ENCODE measurements at places on chromosomes 6 and 20. TPM values are rescaled to one million over a fixed set of nuclear protein-coding genes. Genes with fewer than 3 reads are reported as not detected.

Gene MYLK2
- under 0.01 TPM for total RNA-seq

DNA sequence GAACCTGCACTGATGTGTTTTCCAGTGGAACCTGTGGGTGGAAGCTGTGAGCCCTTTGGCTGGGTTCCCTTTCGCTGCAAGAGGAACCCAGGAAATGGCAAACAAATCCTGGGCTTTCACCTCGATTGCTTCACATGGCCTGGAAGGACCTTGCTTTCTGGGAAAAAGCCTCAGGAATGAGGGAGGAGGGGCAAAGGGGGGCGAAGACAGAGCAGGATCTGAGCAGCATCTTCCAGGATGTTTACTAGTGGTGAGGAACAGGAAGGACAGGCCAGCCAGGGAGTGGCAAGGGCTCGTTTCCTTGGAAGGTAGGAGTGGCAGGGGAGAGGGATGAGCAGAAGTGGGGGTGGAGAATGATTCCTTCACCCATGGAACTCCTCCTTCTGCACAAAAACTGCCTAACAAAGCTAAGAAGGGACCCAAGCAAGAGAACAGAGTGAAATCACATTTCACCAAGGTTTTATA is 5.9 kb downstream of the SLC2A10 start:
- H3K27ac ChIP-seq: no peak overlapping the region
- H3K4me1 ChIP-seq: peaks cover 18% of the 10 kb centered on the region
- H3K36me3 ChIP-seq: peaks cover 16% of the 10 kb centered on the region
- peak; percentile 86 for DNase-seq
- H3K27me3 ChIP-seq: no peaks in the 10 kb centered on the region
- no peak overlapping the region for H3K4me3 ChIP-seq

DNA sequence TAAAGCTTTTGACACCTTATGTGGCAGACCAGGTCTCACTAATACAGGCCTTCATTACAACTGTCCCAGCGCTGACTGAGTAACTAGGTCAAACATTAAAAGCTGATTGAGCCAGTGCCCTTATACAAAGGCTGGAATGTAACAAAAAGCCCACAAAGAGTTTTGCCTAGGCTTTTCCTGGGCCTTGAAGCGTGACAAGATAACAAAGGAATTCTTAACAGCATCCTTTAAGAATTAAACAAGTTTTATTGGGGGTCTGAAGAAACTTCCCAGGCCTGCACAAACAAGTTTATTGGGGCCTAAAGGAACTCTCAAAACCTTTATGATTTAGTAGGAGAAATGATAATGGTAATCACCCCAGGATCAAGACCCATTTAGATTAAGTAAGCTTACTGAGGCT is 267.6 kb upstream of the FAM83B start:
- no peak for DNase-seq
- no peak overlapping the region for H3K27ac ChIP-seq
- H3K4me1 ChIP-seq: no peaks in the 10 kb centered on the region
- no peaks in the 10 kb centered on the region for H3K36me3 ChIP-seq

DNA sequence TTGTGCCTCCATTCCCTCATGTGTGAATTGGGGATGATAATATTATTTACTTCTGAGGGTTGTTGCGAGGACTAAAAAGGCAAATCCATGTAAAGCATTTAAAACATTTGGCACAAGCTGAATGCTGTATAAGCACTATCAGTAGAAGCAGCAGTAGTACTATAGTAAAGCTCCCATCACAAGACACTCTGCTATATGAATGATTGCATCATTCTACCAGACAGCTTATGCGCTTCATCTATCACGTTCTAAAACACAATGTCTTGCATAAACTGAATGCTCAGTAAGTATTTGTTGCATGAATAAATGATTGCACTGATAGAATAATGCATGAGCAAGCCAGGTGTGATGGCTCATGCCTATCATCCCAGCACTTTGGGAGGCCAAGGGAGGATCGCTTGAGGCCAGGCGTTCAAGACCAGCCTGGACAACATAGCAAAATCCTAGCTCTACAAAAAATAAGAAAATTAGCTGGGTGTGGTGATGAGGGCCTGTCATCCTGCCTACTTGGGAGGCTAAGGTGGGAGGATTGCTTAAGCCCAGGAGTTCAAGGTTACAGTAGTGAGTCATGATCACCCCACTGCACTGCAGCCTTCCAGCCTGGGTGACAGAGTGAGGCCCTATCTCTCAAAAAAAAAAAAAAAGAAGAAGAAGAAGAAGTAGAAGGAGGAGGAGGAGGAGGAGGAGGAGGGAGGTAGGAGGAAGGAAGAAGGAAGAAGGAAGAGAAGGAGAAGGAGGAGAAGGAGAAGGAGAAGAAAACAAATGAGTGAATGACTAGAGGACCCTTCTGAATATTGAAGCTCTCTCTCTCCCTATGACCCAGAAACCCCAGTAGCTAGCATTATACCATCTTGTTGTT is 50.0 kb upstream of the FOXO3 start:
- peak; percentile 56 for DNase-seq
- H3K4me3 ChIP-seq: no peak overlapping the region
- H3K27me3 ChIP-seq: no peaks in the 10 kb centered on the region
- no peak overlapping the region for H3K27ac ChIP-seq
- H3K4me1 ChIP-seq: no peaks in the 10 kb centered on the region

DNA sequence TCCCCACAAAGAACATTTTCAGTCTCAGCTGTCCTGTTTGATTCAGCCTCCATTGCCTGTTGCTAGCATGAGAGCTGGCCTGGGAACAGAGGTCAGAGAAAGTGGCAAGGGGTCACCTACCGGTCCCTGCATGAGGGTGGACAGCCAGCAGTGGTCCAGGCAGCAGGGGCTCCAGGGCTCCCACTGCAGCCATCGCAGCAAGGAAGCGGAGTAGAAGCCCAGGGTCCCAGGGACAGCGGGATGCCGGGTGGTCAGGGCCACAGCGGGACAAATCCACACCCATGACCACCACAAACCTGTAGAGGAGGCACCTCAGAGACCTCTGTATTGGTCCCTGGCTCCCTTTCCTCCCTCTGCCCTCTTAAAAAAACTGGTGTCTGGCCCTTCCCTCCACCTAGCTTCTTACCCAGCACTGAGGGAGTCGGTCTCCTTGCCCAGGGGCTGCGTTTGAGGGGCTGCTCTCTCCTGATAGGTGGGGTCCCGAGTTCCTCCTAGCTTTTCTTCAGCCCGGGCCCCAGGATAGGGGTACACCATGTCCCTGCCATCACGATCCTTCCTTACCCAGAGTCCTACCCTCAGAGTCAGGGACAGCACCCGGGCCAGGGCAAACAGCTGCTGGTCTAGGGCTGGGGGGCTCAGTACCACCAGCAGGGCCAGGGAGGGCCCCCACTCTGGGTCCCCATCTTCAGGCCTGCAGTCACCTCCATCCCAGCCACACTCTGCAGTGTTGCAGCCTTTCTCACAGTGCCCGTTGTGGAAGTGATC is 8.4 kb upstream of the GPSM3 start:
- no peak overlapping the region for H3K27ac ChIP-seq
- H3K4me1 ChIP-seq: peaks cover 13% of the 10 kb centered on the region
- peaks cover 5% of the 10 kb centered on the region for H3K27me3 ChIP-seq
- H3K4me3 ChIP-seq: no peak overlapping the region

GRCh38 chr6:167146977-167147376 is 10.8 kb downstream of the GPR31 start:
- no peak overlapping the region for H3K27ac ChIP-seq
- no peak overlapping the region for H3K4me3 ChIP-seq
- no peaks in the 10 kb centered on the region for H3K4me1 ChIP-seq
